Chondrocyte (in vitro differentiated cells): ENCODE measurements at places on chromosomes 2 and 18.

- H3K27me3 ChIP-seq = no peaks in the 10 kb centered on the region
- H3K4me3 ChIP-seq = no peak overlapping the region
- DNase-seq = no peak
These were observed 47.0 kb downstream of the STAT4 start for GRCh38 chr2:191103774-191104173.

GRCh38 chr18:68467957-68468356, 247.0 kb downstream of the TMX3 start:
- H3K4me1 ChIP-seq = peaks cover 13% of the 10 kb centered on the region
- no peak overlapping the region for H3K4me3 ChIP-seq
- H3K36me3 ChIP-seq = no peaks in the 10 kb centered on the region

DNA sequence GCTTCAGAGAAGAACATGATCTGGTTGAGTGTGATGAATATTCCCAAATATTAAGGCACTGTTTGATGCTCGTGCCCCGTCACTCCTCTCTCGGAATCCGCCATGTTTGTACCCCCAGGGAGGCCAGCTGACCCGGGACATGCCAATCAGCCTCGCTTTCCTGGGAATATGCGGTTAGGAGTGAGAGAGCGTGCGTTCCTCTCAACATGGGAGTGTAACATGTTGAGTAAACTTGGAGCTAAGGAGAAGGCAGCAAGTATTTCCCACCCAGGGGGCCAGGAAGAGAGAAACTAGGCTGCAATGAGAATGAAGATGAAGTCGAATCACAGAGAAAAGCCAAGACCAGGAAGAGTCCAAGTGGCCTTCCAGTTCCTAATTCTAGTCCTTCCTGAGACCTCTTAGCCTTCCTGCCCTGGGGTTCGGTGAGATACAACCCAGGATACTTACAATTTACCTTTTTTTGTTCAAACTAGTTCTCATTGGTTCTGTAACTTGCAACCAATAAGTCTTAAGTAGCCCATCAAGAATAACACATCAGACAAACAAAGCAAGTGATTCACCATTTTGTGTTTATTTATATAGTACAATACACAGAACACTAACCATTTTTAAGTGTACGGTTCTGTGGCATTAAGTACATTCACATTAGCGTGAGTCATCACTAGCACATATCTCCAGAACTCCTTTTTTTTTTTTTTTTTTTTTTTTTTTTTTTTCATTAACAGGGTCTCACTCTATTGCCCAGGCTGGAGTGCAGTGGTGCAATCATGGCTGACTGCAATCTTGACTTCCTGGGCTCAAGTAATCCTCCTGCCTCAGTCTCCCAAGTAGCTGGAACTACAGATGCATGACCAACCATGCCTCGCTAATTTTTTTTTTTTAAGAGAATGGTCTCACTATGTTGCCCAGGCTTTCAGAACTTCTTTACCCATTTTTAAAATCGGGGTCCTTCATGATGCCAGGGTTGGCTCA, 36.4 kb upstream of the SLC1A4 start:
- peak overlapping the region; percentile 57 for H3K27ac ChIP-seq
- H3K27me3 ChIP-seq = no peaks in the 10 kb centered on the region
- H3K4me1 ChIP-seq = peaks cover 15% of the 10 kb centered on the region
- no peak for DNase-seq
- H3K36me3 ChIP-seq = no peaks in the 10 kb centered on the region
- no peak overlapping the region for H3K4me3 ChIP-seq

DNA sequence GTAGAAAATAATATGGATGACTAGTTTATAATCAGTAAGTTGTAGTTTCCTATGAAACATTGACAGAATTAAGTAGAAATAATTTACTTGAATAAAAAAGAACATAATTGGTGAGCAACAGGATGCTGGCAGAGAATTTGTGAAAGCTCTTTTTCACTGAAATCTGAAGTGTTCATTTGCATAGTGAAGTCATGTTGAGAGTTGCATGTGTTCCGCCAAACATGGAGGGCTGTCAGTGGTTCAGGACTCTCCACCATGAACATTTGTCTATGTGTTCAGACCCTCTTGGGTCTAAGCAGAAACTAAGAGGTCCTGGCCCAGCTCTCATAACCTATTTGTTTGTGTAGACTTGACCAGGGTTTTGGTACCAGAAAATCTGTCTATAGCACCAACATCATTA, 182.5 kb upstream of the LINC00305 start:
- no peaks in the 10 kb centered on the region for H3K4me1 ChIP-seq
- no peaks in the 10 kb centered on the region for H3K36me3 ChIP-seq
- H3K27me3 ChIP-seq = peaks cover 3% of the 10 kb centered on the region

- H3K27me3 ChIP-seq = peaks cover 3% of the 10 kb centered on the region
- H3K4me3 ChIP-seq = no peak overlapping the region
- H3K27ac ChIP-seq = no peak overlapping the region
- peaks cover 8% of the 10 kb centered on the region for H3K4me1 ChIP-seq
- no peak for DNase-seq
These were observed 44.1 kb upstream of the IGFBP2 start for GRCh38 chr2:216588861-216589710.

- no peak overlapping the region for H3K27ac ChIP-seq
- no peak overlapping the region for H3K4me3 ChIP-seq
- H3K4me1 ChIP-seq = peaks cover 5% of the 10 kb centered on the region
These were observed 9.9 kb upstream of the CETN1 start for GRCh38 chr18:570256-570655.

GRCh38 chr2:182816866-182817265, 49.6 kb downstream of the FRZB start:
- peak overlapping the region; percentile 1 for H3K4me3 ChIP-seq
- no peaks in the 10 kb centered on the region for H3K36me3 ChIP-seq
- DNase-seq = no peak
- H3K4me1 ChIP-seq = peaks cover 26% of the 10 kb centered on the region
- peak overlapping the region; percentile 75 for H3K27ac ChIP-seq

- no peak overlapping the region for H3K27ac ChIP-seq
- peaks cover 3% of the 10 kb centered on the region for H3K27me3 ChIP-seq
- DNase-seq = no peak
- no peaks in the 10 kb centered on the region for H3K36me3 ChIP-seq
These were observed 1138.8 kb upstream of the NXPH2 start for GRCh38 chr2:139918982-139919381.

DNA sequence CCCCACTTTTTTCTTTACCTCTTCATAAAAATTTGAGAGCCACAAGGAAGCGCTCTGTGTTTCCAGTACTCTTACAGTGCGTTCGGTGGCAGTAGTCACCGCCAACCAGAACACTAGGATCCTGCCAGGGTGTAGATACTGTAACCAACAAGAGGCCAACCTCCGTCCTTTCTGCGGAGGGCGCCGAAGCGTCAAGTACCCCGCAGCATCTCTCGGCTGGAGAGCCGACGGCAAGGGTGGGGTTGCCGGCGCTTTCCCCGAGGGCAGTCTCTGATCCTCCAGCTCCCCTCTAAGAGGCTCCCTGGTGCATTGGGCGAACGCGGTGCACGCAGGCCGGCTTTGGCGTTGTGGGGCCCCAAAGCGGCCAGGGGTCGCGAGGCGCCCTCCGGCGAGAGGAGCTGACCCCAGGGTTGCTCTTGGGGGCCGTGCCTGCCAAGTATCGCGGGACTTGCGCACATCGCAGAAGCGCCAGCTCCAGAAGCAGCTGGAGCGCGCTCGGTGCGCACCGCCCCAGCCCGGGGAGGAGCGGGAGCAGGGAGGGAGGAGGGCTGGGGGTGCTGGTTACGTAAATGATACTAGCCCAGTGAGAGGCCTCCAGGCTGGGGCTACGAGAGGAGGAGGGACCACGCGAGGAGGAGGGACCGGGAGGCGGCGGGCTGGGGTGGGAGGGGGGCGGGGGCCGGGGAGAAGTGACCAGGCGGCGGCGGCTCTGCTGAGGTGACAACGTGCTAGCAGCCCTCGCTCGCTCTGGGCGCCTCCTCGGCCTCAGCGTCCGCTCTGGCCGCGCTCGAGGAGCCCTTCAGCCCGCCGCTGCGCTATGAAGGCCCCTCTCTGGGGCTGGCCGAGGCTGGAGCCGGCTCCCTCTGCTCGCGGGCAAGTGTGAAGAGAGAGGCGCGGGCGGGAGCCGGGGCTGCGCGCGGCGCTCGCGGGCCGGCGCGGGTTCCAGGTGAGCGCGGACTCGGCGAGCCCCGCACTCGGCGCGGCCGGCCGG, at the start of gene GALNT13:
TSS of gene GALNT13 (plus strand) at position 692 of the 991 bp plus-strand sequence.
- DNase-seq = peak; percentile 88
- peaks cover 10% of the 10 kb centered on the region for H3K4me1 ChIP-seq
- peak within 1 kb of the TSS; percentile 58 for H3K4me3 ChIP-seq
- no peaks in the 10 kb centered on the region for H3K36me3 ChIP-seq
- H3K27ac ChIP-seq = no peak within 1 kb of the TSS

DNA sequence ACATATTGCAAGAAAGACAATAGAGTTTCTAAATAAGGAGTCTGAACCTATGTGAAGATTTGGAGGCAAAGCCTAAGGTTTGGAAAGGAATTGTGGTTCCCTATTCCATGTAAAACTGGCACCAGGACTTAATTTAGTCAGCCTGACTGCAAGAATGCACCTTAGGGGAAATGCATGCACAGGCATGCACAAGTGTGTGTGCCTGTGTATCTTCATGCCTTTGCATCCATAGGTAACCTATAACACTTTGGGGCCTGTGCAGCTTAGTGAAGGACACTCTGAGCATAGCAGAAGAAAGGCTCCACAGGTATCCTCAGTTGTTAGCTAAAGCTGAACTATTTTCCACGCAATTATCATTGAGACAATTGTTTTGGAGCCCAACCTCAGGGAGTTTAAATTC, 73.4 kb downstream of the RPRM start:
- peaks cover 2% of the 10 kb centered on the region for H3K27me3 ChIP-seq
- no peak overlapping the region for H3K4me3 ChIP-seq
- no peak for DNase-seq
- no peak overlapping the region for H3K27ac ChIP-seq
- no peaks in the 10 kb centered on the region for H3K36me3 ChIP-seq
- H3K4me1 ChIP-seq = no peaks in the 10 kb centered on the region
